Cardiac atrium fibroblast (primary cell): ENCODE measurements at places on chromosomes 2 and 18. TPM values are rescaled to one million over a fixed set of nuclear protein-coding genes. Genes with fewer than 3 reads are reported as not detected.

Gene GALNT13
- total RNA-seq = under 0.01 TPM in 2 replicates

Gene C2orf66
- not detected in 2 replicates for total RNA-seq

Gene PLEK
- total RNA-seq = not detected in 2 replicates

Gene ONECUT2
- total RNA-seq = not detected in 2 replicates

Gene SP100
- total RNA-seq = 47.7 and 73.1 TPM in 2 replicates

Gene FASTKD1
- 4.3 and 13.1 TPM in 2 replicates for total RNA-seq

Gene C2orf72
- 2.1 and 3.2 TPM in 2 replicates for total RNA-seq

Gene CHRNA1
- total RNA-seq = not detected in 2 replicates

Gene PROKR1
- total RNA-seq = not detected in 2 replicates

Gene SETBP1
- total RNA-seq = 1.4 and 2.3 TPM in 2 replicates

Gene CAPG
- total RNA-seq = 23.3 and 29.4 TPM in 2 replicates

Gene RIT2
- total RNA-seq = not detected in 2 replicates

Gene TEX44
- total RNA-seq = not detected in 2 replicates

Gene TET3
- total RNA-seq = 3.4 and 3.9 TPM in 2 replicates
